ENCODE measurements at places on chromosomes 6 and 20.

GRCh38 chr6:78383968-78384367 is 483.4 kb upstream of the IRAK1BP1 start:
- DNase-seq = no peak

DNA sequence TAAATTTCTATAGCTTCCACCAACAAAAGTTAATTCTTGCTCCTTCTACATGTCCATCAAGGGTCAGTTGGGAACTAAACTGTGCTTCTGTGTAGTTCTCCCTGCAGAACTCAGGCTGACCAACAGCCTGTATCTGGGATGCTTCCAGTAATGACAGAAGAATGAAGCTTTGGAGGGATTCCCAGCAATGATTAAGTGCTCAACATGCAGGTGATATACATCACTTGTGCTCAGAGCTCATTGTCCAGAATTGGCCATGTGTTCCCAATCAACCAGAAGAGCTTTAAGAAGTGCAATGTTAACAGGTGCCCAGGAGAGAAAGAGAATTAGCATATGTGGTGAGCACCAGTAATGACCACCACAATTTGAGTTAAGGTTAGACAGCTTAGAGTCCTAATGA is 37.4 kb upstream of the SNRPB2 start:
- no peak for DNase-seq

- no peak for DNase-seq
These were observed 178.4 kb downstream of the MTHFD1L start for GRCh38 chr6:151043944-151044343.

GRCh38 chr6:151018046-151018445 is 152.5 kb downstream of the MTHFD1L start:
- no peak for DNase-seq

- no peak for DNase-seq
These were observed 16.3 kb upstream of the PDE10A start for GRCh38 chr6:165679326-165679725.

GRCh38 chr6:46042355-46042999 is 26.8 kb upstream of the CLIC5 start:
- peak; percentile 70 for DNase-seq

GRCh38 chr6:100913400-100914276 is 32.5 kb upstream of the ASCC3 start:
- no peak for DNase-seq

- peak; percentile 53 for DNase-seq
These were observed 681 bp downstream of the DIDO1 start for GRCh38 chr20:62925420-62926228.

- no peak for DNase-seq
These were observed 286.0 kb downstream of the FOXC1 start for GRCh38 chr6:1895721-1896120.

GRCh38 chr6:166579237-166579850 is 7.1 kb downstream of the RAMACL start:
- DNase-seq = no peak
